ENCODE measurements at places on chromosomes 5 and 9.
A peak's percentile ranks its signal among the peaks of the same experiment; 100 is the strongest.

DNA sequence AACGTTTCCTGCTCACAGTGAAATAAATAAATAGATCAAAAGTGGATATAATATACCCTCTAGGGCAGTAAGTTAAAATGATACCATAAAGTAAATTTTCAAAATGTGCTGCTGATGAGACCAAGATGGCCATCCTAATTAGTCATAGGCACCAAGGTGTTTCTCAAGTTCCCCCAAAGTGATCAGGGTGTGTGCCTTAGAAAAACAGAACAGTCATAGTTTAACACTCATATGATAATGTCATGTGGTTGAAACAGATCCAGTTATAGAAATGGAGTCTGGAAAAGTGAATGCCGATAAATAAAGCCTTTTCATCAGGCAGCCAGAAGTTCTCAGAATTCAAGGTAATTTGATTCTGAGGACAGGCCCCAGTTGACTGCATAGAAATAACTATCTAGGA is 161.5 kb upstream of the CDKN2B start:
- DNase-seq, result no peak

GRCh38 chr5:56517011-56517416 is 283.9 kb upstream of the ANKRD55 start:
- DNase-seq, result no peak

DNA sequence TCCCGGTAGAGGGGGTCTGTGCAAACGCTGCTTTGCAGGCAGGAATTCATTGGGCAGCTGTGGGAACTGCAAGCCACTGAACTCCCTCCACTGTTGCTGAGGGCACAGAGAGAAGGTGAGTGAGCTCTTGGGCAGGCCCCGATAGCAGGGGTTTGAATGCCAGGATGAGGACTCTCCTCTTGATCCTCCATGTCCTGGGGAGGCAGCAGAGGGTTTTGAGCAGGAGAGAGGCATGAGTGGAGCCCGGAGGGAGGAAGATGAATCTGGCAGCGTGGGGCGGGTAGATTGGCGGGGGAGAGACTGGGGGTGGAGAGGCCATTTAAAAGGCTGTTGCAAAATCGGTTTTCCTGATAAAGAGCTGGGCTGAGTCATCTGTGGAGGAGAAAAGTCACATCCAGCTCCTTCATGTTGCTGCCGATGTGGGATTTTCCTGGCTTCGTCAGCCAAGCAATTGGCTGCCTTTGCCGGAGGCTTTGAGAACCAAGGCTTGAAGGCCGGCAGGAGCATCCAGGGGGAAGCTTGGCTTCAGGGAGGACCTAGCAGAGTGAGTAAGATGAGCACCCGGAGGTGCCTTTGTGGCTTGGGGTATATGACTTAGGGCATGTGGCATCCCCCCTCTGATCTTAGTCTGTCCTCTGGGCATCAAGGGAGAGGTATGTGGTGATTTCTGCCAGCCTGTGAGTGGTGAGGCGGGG is at the start of gene SYNPO:
TSS of gene SYNPO (plus strand) at position 350 of the 695 bp plus-strand sequence. CDS start 7,616 bp downstream, outside the sequence.
- DNase-seq, result no peak

- DNase-seq, result no peak
These were observed 211.9 kb upstream of the CLINT1 start for GRCh38 chr5:158070859-158071258.

GRCh38 chr9:74951725-74952151 is 974 bp downstream of the C9orf40 start:
- DNase-seq, result peak; percentile 29

GRCh38 chr5:76406014-76406413 is 2.9 kb downstream of the IQGAP2 start:
- no peak for DNase-seq

- DNase-seq, result no peak
These were observed 126.4 kb downstream of the SPOCK1 start for GRCh38 chr5:137372773-137373160.

GRCh38 chr9:127818574-127818973 is 15.9 kb downstream of the FPGS start:
- DNase-seq, result no peak

DNA sequence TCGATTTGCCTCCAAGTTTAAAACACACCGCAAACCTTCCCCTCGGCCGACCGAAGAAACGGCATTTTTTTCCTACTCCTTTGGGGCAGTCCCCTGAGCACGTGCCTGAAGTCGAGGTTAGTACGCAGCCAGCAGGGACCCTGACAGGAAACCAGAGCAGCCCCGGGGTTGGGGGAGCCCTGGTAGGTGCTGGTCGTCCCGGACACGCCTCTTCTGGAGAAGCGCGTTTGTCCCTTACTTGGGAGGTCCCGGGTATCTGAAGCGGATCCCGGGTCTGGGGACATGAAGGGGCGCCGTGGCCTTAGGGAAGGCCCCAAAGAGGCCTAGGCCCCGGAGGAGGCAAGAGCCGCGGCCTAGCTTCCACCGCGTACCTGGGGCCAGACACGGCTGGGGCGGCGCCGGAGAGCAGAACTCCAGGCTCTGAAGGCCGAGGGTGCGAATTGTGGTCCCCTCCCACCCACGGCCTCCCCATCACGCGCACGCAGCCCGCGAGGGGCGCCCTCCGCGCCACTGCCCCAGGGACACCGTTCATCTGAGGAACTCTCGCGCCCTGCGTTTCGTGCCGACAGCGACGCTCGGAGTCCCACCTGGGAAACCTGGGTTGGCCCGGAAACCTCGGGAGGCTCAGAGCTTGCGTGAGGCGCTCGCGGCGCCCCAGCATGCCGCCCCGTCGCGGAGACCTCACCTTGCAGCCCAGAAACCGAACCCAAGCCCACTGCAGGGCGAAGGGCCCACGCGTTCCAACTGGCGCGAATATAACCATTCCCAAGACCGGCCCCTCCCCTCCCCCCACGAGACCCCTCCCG is 10.4 kb downstream of the OTP start:
- no peak for DNase-seq

DNA sequence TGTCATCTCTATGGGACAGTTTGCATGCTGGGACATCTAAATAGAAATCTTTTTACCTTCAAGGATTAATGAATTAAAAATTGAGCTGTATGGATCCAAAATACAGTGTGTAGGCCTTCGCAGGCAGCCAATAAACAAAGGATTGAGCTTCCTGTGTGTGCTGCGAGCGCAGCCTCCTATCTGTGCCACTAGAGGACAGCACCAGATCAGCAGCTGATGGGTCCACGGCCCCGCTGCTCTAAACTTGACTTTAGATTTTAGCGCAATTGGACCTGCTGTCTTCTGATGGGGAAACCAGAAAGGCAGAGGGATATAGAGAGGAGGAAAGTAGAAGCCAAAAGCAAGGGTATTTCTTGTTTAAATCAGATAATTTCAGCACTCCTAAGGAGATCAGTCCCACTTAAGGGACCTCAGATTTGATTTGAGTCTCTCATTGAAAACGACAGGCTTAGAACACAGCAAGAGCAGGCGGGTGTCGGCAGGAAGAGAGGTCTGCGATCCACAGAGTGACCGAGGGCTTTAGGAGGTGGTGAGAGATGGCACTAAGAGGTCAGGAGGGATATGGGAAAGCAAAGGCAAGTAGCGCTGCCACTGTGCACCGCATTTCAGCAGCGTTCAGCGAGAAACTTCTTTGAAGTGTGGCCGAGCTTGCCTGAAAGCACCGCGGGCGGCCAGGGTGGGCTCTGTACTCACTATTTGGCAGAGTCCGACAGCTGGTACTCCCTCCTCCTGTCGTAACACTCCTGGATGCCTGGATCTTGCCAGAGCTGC is 214.3 kb downstream of the GNA14 start:
- no peak for DNase-seq

DNA sequence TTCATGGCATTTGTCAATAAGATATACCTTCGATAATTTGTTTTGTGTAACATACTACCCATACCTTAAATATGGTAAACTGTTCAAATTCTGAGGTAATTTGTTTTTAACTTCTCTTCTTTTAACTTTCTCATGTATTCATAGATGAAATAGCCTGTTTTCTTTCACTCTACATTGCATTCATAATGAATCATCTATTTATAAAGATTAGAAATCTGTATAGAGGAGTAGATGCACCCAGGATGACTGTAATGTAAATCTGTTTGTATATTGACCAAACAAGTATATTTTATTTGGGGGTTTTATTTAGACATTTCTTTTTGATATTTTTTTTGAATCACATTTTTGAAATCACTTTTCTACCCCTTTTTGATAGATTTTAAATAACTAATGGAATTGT is 144.6 kb downstream of the CD180 start:
- DNase-seq, result no peak

DNA sequence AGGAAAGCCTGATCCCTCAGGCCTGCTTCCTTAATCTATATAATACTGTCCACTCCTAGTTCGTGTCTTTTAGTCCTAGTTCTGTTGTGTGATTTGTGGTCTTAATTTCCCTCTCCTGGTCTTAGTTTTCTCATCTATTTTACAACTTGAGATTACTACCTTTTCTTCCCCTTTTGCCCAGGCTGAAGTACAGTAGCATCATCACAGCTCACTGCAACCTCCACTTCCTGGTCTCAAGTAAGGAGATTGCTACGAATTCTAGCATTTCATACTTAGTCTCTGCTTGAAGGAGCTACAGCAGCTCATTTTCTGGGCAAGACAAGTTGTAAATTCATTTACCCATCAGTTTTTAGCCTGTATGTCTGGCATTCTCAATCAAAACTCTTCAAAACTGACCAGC is 5.5 kb downstream of the TRIM32 start:
- no peak for DNase-seq

- DNase-seq, result no peak
These were observed 22.5 kb upstream of the JAKMIP2 start for GRCh38 chr5:147805030-147805454.

DNA sequence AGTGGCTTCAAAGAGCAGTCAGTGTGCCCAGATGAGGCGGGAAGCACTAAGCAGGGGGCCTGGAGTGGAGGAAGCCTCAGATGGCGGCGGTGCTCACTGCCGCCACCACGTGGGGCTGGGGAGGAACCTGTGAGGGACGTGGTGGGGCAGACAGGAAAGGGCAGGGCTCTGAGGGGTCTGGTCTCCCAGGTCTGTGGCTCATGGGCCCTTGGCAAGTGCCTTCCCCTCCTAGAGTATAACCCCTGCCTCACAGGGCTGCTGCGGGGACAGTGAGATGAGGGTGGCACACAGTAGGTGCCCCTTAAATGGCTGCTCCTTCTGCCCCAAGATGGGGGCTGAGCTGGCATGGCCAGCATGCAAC is 26.6 kb downstream of the NR5A1 start:
- DNase-seq, result no peak

DNA sequence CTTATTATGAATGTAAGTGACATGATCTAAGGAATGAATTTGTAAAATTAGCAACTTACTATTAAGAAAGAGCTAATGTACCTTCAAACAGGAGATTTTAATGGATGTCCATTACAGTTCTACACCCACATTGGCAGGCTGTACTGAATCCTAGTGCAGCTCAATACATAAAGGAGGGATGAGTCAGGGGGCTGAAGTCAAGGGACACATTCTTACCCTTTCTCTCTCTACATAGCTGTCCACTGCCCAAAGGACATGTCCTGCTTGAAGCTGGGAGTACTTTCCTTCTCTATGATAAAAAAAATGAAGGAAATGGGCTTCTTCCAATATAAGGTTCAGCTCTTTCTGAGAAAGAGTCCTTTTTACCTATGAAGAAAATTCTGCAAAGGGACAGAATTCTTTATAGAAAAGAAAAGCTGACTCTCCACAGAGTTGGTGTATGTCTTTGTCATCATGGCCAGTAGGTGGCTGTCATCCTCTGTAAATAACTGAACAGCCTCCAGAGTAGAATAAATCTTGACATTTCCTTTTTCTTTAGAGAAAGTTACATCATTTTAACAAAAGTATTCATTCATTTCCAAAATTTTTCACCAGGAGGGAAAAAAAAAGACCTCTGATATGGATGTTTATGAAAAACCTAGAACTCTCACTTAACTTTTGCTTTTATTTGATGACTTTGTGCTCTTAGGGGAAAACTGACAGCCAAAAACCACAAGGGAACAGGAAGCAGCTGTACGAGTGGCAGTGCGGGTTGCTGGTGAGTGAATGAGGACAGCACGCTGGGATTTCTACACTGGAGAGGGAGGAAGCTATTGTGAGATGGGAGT is 13.1 kb upstream of the IFNA14 start:
- DNase-seq, result no peak

DNA sequence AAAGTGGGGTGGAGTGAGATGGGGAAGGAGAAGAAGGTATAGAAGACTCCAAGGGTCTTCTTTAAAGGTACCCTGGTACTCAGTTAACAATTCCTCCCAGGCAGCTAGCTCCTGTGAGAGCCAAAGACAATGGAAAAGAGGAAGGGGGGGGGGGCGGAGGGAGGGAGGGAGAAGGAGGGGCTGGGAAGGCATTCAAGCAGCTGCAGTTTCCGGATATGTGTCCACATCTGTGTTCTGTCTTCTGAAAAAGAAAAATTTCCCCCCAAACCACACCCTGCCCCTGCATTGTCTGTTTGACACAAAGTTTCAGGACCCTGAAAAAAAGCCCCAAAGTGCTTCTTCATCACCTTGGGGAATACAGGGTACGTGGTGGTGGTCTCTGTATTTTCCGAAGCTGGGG is 11.1 kb downstream of the SPRY4 start:
- no peak for DNase-seq

- DNase-seq, result no peak
These were observed 384.1 kb downstream of the EBF1 start for GRCh38 chr5:158715592-158715991.

DNA sequence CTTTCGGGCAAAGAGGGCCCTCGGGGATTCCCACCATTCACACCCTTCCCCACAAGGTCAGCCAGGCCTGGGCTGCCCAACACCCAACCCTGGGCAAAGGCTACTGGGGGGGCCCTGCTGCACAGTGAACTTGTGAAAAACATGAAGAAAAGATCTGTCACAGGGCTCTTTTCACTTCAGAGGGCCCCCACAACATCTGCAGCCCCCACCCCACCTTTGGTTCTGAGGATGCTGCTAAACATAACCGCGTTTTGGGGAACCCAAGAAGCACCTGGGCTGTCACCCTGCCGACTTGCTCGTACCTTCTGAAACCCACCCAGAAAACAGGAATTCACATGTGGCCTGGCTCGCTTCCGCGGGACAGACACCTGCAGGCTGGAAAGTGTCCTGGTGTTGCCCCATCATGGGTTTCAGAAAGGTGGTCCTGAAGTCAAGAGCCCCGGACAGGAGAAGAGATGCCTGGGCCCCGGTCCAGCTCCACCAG is 29.3 kb downstream of the B4GALT1 start:
- DNase-seq, result no peak

- DNase-seq, result no peak
These were observed 27.7 kb downstream of the PPP3R2 start for GRCh38 chr9:101566904-101567724.

DNA sequence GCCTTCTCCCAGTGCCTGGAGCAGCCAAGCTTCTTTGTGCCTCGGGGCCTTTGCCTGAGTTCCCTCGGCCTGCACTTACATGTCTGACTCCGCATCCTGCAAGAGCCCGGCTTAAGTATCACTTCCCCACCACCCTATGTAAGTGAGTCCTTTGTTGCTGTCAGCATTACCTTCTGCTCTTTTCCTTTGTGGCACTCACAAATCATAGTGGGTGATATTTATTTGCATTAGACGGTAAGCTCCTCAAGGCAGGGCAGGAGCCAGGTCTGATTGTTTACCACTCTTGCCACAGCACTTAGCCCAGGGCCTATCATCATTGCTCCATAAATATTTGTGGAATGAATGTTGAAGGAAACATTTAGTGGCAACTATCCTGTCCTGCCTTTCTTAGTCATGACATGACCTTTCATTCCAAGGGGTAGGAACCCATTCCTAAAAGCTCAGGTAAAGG is 4.8 kb downstream of the GM2A start:
- DNase-seq, result no peak
